Stimulated activated naive CD8-positive, alpha-beta T cell treated with anti-CD3 and anti-CD28 coated beads, Interleukin-15, Interleukin-2, amounts not matched to agents 100 U/mL and 50 U/mL, for 24 hours (primary cell): ENCODE measurements at places on chromosomes 1 and 21.

GRCh38 chr1:84352298-84353106, 45.8 kb upstream of the DNASE2B start:
- DNase-seq = no peak

- no peak for DNase-seq
Observed at GRCh38 chr1:64378826-64379225, 91.1 kb upstream of the CACHD1 start.

DNA sequence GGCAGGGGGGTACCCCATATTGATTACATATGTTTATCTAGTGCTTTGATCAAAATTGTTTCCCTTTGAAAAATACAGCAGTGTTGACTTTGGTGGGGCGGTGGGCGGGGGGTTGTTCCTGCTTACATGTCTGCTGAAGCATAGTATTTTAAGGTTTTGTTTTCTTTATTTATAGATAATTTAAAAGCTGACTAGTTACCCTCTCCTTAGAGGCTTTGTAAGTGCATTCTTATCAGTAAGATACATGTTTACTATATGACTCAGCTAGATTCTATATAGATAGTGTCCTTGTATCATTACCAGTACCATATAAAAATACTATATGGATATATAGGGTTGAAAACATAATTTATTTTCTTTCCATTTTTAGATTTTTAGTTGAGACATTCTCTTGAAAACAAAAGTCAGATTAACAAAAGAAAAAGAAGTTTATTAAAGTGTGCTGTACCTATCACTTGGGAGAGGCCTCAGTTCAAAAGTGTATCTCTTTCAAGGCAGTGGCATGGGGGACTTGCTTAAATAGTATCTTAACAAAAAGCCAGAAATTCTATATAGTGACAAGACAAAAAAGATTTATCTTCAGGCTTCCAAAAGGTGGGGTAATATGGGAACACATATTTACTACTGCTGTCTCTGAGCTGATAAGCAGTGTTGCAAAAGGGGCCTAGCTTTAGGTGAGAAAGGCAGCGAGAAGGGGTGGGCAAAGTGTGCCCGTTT, 79.0 kb downstream of the HS2ST1 start:
- DNase-seq = no peak

GRCh38 chr1:220824031-220824989, 37.6 kb downstream of the MTARC1 start:
- no peak for DNase-seq

GRCh38 chr1:57003398-57004139, 37.8 kb upstream of the C8B start:
- DNase-seq = no peak

- no peak for DNase-seq
Observed at GRCh38 chr1:206415942-206416341, 54.3 kb upstream of the IKBKE start.

GRCh38 chr1:36433102-36433501, 17.1 kb downstream of the OSCP1 start:
- DNase-seq = no peak

- DNase-seq = no peak
Observed at GRCh38 chr1:169896013-169896412, 2.3 kb upstream of the SCYL3 start.

DNA sequence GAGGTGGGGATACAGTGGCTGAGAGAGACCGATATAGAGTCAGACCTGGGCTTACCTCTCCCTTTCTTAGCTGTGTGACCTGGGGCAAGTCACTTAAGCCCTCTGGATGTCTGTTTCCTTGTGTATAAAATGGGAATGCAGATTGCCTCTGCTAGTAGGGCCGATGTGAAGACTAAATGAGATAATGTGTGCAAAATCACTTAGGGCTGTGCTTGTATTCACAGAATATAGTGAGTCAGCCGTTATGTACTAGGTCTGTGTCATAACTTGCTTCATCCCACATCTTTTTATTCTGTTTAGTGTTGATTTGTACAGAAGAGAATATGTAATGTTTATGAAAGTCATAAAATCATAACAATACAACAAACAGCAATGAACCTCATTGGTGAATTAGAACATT, 56.0 kb downstream of the PTPRU start:
- DNase-seq = no peak

DNA sequence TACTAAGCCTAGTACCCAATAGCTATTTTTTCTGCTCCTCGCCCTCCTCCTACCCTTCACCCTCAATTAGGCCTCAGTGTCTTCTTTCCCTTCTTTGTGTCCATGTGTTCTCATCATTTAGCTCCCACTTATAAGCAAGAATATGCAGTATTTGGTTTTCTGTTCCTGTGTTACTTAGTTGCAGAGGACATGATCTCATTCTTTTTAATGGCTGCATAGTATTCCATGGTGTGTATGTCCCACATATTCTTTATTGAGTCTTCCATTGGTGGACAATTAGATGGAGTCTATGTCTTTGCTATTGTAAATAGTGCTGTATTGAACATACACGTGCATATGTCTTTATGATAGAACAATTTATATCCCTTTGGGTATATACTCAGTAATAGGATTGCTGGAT, 106.9 kb upstream of the NR5A2 start:
- DNase-seq = no peak

- DNase-seq = no peak
Observed at GRCh38 chr1:54652168-54652567, 10.6 kb downstream of the MROH7 start.

GRCh38 chr1:104706631-104707147, 957.0 kb downstream of the AMY1C start:
- no peak for DNase-seq

DNA sequence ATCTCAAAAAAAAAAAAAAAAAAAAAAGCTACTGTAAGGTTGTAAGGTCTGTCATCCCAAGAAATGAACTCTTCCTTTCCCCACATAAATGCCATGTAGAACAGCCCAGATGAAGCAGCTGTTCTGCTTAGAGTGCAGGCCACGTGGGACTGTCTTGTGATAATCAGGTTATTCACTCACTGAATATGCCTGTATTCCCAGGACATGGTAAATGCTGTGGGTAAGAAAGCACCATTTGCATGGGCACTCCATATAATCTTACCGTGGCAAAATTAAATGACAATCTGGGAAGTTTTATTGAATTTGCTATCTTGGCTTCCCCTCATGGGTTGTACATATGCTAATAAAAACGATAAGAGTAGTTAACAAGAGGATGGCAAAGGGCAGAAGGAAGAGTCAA, 13.8 kb downstream of the RGS5 start:
- no peak for DNase-seq
